Germinal center (tissue), 1 donor: ENCODE measurements at places on chromosomes 6 and 20.

- DNase-seq: no peak
These were observed 9.1 kb upstream of the SLC22A16 start for GRCh38 chr6:110485491-110485890.

DNA sequence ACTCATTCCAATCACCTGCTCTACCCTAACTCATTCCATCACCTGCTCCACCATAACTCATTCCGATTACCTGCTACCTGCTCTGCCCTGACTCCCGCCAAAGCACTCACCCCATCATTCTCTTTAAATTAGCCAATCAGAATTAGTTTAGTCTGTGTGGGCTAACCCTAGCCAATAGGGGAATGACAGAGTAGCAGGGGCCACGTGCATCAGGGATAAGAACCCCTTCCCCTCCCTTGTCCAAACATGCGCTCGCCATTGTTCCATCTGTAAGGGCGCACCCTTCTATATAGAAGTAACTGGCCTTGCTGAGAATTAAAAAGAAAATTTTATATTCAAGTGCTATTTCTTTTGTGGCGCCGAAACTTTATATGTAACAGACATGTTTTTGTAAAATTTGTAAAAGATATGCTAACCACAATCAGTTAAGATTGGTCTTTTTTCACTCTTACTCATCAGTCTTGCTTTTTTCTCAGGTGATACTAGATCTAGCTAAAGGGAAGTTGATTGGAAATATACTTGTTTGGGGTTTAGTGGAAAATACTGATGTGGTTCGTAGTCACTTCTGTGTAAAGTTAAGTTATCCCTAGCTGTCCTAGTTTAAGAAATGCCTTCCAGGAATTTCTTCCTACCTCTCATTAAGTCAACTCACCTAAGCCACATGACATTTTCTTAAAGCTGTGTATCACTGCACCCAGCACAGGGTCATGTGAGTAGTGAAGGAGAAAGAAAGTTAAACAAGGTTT is 16.5 kb downstream of the RTN4IP1 start:
- no peak for DNase-seq

DNA sequence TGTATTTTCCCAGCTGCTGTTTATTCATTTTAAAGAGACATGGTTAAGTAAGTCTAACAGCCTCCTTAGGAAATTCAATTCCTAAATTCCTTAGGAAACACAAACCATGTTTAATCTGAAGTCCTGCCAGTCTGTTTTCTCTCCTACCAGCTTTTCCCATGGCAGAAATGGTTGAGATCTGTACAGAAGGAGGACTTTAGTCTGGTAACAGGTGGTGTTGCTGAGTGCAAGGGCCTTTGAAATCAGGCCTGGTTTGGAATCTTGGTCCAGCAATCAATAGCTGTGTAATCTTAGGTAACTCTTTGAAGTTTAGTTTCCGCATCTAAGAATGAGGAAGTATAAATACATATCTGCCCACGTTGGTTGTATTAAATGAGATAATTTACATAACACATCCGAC is 232.5 kb downstream of the LAMA2 start:
- no peak for DNase-seq

- DNase-seq: no peak
These were observed 42.8 kb upstream of the LOC128125822 start for GRCh38 chr6:63529498-63529897.

DNA sequence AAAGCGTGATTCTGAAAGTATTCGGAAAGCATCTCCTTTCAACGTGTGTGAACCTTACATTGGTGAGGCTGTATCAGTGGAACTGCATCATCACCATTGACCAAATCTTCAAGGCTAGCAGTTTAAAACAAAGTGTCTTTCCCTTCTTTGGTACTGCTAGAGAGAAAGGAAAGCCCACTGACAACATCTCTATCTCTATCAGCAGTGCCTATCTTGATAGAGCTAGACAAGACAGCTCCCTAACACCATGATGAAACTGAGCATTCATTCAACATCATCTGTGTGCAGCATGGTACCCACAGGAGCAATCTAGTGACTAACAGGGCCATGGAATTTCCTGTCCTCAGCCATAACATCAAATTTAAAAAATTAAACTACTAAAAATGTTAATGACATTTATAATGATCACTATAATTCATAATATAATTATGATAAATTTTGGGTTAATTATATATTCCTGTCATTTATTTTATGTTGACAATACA is 31.5 kb upstream of the EDN1 start:
- DNase-seq: no peak

DNA sequence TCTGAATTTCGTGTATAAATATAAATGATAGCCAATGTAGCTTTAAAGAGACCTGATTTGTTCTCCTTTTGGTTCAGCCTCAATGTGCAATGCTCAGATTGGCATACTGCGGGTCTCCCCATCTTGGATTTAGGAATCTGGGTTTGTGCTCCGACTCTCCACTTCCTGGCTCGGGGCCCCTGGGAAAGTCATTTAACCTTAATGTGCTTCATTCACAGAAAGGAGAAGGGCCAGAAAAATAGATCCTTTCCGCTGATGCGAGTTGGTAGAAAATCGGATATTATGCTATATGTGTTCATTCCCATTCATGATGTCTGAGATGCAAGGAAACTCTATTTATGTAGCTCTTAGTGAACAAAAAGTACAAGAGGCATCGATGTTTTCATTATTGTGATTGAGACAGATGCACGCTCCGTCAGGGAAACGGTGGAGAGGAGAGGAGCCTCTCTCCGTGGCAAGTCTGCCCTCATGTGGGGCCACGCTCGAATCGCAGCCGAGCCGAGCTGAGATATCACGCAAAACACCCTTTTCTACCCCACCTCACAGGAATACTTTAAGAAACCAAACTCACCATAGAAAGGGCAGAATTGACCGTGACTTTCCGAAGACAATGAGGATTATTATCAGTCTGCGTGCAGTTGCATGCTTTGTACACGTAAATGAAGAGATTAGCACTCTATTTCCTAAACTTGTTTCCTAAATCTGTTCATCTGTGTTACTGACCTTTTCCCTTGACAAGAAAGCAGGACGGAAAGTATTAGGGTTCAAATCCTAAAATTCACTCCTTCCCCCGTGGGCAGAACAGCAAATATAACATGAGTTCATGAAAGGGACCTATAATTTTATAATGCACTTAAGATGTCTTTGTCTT is 136.6 kb downstream of the COL9A1 start:
- DNase-seq: peak; percentile 12

DNA sequence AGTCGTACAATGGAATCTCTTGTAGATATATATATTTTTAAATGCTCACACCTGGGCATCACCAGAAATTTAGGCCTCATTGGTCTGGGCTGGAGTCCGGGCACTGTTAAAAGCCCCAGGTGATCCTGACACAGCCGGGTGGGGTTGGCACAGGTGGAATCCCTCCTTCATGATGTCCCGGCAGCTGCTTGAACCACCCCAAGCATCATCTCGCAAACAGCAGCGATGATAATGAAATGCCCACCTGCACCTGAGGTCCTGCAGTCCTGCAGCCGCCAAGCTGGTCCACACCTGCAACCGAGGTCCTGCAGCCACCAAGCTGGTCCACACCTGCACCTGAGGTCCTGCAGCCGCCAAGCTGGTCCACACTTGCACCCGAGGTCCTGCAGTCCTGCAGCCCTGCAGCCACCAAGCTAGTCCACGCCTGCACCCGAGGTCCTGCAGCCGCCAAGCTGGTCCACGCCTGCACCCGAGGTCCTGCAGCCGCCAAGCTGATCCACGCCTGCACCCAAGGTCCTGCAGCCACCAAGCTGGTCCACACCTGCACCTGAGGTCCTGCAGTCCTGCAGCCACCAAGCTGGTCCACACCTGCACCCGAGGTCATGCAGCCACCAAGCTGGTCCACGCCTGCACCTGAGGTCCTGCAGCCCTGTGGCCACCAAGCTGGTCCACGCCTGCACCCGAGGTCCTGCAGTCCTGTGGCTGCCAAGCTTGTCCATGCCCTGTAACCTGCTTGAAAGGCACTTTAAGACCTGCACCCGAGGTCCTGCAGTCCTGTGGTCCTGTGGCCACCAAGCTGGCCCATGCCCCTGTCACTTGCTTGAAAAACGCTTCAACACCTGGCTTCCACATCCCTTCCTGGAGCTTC is 261.2 kb downstream of the DLL1 start:
- DNase-seq: no peak

DNA sequence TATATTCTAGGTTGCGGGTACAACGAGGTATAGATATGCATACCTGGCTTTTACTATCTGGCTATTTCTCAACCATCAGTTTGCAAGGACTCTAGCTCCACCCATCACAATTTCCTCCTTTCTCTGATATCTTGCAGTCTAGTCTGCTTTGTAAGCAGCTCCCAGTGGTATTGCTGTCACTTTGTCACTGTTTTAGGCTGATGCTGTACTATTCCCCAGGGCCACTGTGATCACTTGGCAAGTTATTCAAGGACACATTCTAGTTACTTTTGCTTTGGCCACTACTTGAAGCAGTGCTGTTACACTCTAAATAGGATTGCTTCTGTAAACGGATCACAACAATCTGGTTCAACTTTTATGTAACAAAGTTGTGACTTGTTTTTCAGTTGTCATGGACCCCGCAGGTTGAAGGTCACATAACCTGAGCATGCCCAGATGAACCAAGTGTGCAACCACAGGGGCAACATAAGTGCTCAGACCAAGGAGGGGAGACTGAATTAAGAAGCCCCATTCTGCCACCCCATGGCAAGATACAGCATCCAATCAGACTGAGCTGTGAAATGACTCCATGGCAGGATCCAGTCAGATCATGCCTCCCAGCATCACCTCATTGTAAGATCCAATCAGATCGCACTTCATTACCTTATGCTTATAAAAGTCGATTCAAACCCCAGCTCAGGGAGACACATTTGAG is 588.4 kb upstream of the CITED2 start:
- no peak for DNase-seq

DNA sequence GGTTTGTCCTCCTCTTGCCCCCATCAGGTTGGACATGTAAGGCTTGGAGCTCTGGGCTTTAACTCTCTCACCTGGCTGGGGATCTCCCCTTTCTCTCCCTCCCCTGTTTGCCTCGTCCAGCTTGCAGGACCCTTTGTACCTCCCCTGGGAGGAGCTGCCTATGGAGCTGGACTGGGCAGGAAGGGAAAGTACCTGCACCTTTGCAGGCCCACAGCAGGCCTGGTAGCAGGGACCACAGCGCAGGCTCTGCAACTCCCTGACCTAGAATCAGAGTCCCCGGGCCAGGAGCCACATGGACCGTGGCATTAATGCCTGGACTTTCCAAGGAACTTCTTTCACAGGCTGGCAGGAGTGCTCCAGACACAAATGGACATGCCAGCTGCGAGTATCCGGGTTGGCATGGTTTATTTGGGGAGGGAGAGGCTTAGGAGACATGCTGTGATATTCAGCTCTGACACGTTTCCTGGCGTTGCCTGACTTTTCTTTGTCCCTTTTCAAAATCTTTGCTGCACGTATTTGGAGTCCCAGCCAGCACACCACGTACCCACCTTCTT is 268.5 kb upstream of the EXOC2 start:
- DNase-seq: no peak

DNA sequence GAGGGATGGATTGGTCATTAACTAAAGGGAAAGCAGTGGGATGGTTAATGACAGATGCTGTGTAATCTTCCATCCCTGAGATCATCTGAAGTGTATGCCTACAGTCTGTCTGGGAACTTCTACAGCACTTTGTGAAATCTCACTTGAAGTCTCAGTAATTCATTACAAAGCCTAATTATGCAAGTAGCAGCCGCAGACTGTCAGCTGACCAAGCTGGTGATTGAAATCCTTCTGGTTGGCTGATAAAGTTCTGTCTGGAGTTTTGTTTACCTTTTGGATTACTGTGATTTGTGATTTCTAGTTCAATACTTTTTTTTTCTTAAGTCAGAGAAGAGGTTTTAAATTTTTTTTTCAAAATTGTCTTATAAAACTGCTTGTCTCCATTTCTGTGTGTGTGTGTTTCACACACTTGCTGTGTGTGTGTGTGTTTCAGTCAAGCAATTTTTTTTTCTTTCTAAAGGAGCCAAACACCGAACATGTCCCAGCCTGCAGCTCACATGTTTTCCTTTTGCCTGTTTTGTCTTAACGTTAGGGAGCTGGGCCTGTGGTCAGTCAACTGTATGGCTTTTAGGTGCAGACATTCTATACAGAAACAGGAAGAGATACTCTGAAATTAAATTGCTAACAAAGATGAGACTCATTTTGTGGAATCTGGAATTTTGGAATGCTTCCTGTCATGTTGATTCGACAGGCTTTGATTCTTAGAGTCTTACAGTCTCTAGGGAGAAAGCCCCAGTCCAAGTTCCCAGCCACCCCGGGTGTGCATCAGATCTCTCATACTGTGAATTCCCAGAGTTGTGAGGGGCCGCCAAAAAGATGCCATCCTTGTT is 28.5 kb upstream of the ADGRF4 start:
- DNase-seq: no peak

- no peak for DNase-seq
These were observed 109.1 kb downstream of the UTRN start for GRCh38 chr6:144394210-144394609.

DNA sequence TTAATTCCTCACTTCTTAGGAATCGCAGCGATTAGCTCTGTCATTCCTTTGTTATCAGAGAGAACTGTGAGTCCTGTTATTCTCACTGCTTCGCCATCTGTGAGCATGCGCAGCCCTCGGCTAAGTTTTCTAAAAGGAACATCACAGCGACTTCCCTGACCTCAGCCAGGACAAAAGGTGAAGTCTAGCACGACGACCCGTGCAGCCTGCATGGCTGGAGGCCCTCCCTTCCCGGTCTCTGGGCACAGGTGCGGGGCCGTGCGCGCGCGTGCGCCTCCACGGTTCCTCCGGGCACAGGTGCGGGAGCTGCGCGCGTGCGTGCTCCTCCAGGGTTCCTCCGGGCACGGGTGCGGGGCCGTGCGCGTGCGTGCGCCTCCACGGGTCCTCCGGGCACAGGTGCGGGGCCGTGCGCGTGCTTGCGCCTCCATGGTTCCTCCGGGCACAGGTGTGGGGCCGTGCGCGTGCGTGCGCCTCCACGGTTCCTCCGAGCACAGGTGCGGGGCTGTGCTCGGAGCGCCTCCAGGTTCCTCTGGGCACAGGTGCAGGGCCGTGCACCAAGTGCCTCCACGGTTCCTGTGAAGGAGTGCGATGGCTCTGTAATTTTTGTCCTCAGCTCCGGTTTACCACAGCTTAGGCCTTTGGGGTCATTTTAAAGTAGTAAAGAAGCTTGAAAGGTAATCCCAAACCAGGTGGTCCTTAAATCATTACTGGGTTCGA is 212.3 kb downstream of the ERMARD start:
- DNase-seq: no peak

DNA sequence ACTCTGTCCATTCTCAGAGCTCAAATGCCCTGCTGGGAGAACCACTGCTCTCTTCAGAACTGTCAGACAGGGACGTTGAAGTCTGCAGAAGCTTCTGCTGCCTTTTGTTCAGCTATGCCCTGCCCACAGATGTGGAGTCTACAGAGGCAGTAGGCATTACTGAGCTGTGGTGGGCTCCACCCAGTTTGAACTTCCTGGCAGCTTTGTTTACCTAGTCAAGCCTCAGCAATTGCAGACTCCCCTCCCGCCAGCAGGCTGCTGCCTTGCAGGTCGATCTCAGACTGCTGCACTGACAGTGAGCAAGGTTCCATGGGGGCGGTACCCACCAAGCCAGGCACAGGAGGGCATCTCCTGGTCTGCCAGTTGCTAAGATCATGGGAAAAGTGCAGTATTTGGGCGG is 21.8 kb upstream of the UFL1 start:
- DNase-seq: no peak

GRCh38 chr6:21529431-21529830 is 64.1 kb upstream of the SOX4 start:
- no peak for DNase-seq
